CD4-positive, alpha-beta T cell treated with Interleukin-12 subunit alpha and Interleukin-12 subunit beta, for 1 hour (primary cell): ENCODE measurements at places on chromosomes 12 and 14.

GRCh38 chr12:24850496-24850895 is 98.4 kb downstream of the BCAT1 start:
- no peak for DNase-seq

GRCh38 chr12:77777274-77777673 is 53.4 kb upstream of the NAV3 start:
- DNase-seq = no peak

DNA sequence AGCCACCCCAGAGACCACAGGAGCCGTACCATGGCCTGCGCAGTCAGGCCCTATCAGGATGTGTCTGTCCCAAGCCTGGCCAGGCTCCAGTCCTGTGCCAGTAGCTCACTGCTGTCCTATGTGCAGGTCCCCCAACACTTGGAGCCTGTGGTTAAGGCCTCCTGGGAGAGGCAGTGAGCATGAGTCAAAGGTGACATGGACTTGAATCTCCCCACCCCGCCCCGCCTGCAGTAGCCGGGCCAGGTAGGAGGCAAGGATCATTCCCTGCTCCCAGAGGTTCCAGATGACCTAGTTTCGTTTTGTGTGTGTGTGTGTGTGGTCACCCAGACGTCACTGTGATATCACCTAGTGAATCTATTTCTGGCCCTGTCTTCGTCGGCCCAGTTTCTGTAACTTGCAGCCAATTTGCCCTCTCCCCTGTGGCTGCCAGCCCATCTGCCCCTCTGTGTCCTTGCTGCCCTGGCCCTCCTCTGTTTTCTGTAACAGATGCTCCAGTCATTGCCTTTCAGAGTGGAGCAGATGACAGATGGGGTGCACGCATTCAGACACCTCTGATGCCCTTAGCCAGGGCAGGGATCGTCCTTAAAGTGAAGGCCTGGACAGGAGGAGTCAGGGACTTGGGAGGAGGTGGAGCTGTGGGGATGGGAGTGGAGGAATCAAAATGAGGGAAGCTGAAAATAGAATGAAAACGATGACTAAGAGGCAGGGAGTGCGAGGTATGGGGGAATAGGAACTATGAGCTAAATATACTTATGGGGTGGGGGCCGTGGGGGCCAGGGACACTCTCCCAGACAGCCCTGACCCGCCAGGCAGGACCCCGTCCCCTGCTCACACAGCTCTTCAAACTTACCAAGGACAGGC is 37.4 kb downstream of the SLC6A12 start:
- DNase-seq = no peak

- DNase-seq = no peak
Observed at GRCh38 chr12:111196532-111196931, 172.4 kb downstream of the PHETA1 start.
